Thoracic aorta (tissue), 2 donors: ENCODE measurements at places on chromosomes 4 and X.

DNA sequence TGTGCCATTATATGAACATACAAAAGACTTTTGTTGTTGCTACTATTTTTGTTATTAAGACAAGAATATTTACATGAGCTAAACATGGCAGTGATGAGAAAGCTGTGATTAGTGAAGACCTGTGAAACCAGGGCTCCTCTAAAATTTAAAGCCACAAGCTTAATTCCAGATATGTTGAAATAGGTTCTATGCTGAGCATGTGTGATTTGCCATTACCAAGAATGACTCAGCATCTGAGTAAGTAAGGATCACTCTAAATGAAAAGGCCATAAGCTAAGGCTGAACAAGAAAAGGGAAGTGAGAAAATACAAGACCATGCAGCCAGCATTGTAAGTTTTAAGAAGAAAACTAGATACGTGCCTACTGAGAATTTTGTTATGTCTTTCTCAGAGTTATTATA lies 75.9 kb upstream of the CAMK2D start:
- no peak for DNase-seq

DNA sequence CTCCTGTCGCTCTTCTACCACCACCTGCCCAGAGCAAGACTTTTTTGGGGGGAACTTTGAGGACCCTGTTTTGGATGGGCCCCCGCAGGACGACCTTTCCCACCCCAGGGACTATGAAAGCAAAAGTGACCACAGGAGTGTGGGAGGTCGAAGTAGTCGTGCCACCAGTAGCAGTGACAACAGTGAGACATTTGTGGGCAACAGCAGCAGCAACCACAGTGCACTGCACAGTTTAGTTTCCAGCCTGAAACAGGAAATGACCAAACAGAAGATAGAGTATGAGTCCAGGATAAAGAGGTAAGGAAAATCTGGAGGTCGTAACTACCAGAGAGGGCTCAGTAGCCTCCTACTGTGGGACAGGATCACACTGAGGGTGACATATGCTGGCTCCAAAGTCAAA lies 364.5 kb downstream of the MAPK10 start:
- DNase-seq = no peak

- DNase-seq = no peak
These were observed 32.8 kb upstream of the ADAD1 start for GRCh38 chr4:122346036-122346435.

DNA sequence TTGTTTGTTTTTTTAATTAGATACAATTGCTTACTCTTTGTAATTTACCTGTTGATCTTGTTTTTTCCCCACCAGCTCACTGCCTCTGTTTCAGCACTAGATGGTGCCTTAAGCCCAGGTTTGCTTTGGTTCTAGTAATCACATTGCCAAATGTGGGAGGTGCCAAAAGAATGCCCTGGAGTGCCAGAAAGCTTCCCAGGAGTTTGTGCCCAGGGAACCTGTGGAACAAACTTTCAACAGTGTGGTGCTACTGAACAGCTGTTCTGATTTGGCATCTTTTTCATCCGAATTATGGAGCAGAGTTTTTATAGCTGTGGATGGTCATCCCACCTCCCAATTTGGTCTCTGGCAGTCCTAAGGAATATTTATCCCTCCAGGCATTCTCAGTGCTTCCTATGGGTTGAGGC lies 1000.7 kb downstream of the STIM2 start:
- DNase-seq = no peak

- DNase-seq = no peak
These were observed 31.7 kb upstream of the APLN start for GRCh38 chrX:129686422-129686948.

GRCh38 chr4:27087306-27088045 lies 226.8 kb downstream of the STIM2 start:
- DNase-seq = no peak

DNA sequence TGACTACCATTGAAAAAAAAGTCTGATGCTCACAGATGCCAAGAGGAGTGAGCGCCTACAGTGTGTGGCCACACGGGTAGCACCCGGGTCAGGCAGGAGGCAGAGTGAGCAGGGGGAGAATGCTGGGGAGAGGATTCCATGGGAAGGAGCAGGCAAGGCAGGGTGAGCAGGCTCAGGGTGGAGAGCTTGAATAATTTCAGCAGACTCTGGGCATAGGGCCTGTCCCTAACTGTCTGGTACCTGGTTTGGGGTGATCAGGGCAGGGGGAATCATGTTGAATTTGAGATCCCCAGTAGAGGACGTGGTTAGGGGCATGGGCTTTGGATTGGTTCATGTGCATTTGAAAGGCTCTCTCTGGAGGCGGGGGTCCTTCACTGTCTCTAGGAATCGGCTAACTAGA lies 51.2 kb upstream of the TLR3 start:
- no peak for DNase-seq

DNA sequence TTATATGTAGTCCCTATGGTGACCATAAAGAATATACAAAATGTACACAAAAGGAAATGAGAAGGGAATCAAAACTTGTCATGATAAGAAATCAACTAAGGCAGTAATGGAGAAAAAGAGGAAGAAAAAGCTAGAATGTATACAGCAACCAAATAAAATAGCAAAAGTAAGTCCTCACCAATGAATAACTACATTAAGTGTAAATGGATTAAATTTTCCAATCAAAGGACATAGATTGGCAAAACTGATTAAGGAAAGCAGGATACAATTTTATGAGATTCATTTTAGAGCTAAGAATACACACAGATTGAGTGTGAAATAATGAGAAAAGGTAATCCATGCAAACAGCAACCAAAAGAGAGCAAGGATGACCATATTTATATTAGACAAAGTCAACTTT lies 157.4 kb downstream of the TET2 start:
- DNase-seq = no peak

DNA sequence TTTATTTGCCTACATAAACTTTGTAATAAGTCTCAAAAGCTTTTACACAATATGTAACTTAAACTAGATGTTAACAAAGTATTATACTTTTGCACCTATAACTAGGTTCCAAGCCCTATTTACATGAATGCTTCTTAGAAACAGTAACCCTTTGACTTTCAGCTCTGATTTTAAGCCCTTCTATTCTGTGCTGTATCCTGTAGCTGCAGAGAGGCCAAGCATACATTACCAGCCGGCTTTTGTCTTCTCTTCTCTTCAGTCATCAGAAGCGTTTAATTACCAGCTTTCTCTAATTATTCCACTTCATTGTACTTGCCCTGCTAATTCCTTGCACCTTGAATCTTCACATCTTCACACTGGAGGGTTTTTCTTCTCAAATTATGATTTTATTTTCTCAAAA lies 403.1 kb downstream of the PDGFC start:
- no peak for DNase-seq

DNA sequence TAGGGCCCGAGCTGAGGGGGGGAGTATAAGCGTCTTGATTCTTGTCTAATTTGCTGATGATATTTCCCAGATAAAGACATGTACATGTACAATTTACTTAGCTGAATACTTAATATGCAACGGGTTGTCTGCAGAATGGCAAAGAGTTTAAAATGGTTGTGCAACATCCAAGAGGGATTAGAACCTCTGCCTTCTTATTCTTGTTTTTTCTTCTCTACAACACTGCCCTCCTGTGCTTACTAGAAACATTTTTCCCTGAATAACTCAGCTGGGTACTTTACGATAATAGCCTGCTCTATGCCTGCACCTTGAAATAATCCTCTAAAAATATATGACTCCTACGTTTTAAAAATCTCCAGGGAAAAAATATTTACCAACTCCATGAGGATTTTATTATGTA lies 41.8 kb downstream of the INTS12 start:
- no peak for DNase-seq

- no peak for DNase-seq
These were observed 67.2 kb upstream of the NDP start for GRCh38 chrX:44040406-44040805.

DNA sequence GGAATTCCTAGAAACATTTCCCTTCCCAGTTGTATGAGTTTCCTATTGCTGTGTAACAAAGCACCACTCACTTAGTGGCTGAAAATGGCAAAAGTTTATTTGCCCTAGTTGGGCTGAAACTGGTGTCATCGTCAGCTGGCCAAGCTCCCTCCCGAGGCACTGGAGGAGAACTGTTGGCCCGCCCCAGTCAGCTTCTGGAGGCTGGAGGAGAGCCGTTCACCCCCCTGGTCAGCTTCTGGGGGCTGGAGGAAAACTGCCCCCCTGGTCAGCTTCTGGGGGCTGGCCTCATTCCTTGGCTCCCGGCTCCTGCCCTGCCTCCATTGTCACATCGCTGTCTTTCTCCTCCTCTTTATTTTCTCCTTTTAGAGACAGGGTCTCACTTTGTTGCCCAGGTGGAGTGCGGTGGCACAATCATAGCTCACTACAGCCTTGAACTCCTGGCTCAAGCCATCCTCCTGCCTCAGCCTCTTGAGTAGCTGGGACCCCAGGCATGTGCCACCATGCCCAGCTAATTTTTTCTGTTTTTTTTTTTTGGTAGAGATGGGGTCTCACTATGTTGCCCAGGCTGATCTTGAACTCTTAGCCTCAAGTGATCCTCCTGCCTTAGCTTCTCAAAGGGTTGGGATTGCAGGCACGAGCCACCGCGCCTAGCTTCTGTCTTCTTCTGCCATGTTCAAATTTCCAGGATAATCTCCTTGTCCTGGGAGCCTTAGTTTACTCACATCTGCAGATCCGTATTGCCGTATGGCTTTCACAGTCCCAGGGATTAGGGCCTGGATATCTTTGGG lies 3.2 kb downstream of the RGS12 start:
- no peak for DNase-seq

DNA sequence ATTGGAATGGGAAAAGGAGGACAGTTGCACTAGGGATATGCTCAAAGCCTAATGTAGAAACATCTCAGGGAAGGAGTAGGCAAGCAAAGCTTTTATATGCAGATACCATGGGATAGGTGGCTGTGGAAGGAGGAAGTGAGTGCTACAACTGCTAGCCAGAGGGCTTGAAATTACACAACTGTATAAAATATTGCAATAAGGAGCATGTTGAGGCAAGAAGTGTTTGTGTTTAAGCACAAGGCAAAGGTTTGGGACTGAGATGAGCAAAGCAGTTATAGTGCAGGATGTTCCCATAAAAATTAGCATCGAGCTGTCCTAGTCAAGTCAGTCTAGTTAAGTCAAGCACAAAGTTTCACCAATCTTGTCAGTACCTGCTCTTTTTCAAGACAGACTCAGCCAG lies 35.6 kb upstream of the DCAF8L1 start:
- DNase-seq = no peak

DNA sequence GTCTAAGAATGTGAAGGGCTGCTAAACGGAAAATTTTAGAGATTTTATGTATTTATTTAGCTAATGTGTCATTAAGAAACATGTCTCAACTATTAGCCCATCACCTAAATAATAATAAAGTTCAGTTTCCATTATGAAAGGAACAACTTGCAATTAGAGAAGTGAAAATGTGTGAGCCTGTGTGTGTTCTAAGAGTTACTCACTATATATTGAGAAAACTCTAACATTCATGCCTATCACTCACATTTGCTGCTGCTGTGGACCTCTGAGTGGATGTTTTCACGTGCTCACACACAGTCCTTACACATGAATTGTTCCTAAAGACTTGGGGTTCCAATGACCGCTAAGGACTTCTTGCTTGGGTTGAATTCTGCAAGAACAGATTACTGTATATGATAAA lies 364.0 kb downstream of the TMA16 start:
- DNase-seq = no peak

DNA sequence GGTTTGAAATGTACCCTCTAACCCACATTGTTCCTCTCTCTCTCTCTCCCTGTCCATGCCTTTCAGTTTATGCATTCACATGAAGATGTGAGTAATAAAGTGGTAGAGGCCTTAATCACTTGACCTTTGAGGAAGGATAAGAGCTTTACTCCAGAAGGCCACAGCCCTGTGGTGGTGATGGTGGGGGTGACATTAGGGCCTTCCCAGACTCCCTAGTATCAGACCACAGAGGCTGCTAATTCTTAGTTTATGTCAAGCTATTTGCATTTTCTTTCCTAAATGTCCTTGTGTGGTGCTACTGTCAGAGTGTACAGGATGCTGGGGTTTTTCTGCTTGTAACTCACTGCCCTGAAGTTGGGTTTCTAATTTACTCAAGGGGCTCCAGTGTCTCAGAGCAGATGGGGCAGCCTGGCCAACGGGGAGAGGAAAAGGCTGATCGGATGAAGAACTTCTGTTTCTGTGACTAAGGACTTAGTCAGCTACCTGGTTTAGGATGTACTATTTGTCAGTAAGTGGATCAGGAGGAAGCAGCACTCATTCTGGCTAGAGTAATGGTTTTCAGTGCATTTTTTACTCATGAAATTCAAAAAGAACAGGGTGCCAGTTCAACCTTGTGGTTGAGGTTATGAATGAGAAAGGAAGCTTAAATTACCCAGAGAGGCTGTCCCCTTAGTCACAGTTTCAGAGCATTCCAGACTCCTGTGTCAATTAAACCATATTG lies 509.6 kb upstream of the DIPK2B start:
- DNase-seq = no peak

- no peak for DNase-seq
These were observed 99.1 kb upstream of the RXFP1 start for GRCh38 chr4:158422546-158422945.

DNA sequence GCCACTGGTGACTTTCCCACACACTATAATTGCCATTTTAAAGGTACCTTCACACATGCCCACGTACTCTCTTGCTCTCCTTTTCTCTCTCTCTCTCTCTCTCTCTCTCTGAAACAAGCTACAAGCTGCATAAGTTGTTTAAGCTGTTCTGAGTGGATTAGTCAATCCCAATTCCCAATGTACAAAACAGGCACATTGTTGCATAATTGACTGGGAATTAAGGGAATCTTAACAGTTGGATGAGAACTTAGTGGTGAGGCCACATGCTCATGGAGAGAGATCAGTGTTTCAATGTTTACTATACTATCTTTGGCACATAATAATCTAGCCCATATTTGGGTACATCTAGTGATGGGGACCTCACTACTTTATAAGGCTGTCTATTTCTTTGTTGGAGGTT lies 123.3 kb downstream of the ARHGEF9 start:
- DNase-seq = no peak

DNA sequence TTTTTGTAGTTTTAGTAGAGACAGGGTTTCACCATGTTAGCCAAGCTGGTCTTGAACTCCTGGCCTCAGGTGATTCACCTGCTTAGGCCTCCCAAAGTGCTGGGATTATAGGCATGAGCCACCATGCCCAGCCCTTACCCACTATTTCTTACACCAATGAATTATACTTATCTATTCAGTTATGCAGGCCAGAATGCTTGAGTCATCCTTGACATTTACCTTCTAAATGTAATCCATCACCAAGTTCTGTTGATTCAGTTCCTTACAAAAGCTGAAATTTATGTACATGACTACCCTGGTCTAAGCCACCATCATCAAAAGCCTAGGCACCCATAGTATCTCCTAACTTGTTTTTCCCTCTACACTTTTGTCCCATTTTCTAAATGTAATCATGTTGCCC lies 585.7 kb downstream of the IL15 start:
- DNase-seq = no peak

- no peak for DNase-seq
These were observed 14.7 kb upstream of the FAM47B start for GRCh38 chrX:34927866-34928265.

DNA sequence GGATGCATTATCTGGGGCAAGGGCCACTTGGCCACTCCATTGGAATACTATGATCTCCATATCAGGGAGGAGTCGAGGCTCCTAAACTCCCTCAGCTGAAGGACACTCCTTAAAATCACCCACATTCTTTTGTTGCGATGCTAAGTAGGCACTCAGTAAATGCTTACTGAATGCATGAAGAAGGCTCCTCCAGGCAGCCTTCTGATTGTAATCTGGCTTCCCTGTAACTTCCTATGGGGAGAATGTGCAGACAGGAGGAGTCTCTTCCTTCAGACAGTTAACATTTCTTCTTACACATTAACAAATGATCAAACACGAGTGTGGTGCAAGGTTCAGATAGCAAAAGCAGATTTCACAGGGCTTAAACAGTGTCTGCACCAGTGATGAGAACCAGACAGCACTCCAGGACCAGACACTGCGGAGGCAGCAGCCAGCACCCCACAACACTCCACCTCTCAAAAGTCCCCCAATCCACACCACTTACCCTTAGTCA lies 21.4 kb upstream of the USO1 start:
- DNase-seq = no peak
